DND-41 (cell line): ENCODE measurements at places on chromosomes 5 and 9.

GRCh38 chr5:118195211-118195610, 793.1 kb downstream of the DTWD2 start:
- DNase-seq: no peak

GRCh38 chr9:76454311-76454710, 4.7 kb upstream of the GCNT1 start:
- peak; percentile 4 for DNase-seq

- DNase-seq: no peak
Measured at GRCh38 chr5:141529873-141530272, 41.0 kb downstream of the PCDHGC5 start.

GRCh38 chr5:76999451-76999850, 30.8 kb upstream of the AGGF1 start:
- DNase-seq: no peak

DNA sequence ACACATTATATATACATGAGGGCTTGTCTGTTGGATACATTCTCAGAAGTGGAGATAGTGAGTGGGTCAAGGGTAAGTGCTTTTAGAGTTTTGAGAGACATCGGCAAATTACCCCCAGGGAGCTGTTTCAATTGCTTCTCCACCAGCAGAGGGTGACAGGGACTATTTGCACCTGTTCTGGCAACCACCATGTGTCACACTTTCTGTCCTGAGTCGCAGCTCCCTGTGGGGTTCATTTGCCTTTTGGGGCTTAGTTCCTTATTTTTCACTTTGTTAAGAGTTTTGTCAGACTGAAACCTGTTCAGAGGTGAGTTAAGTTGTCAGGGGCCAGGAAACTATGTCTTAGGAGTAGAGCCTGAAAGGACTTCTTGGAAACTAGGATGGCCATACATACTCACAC, 20.1 kb upstream of the SLC36A1 start:
- no peak for DNase-seq

DNA sequence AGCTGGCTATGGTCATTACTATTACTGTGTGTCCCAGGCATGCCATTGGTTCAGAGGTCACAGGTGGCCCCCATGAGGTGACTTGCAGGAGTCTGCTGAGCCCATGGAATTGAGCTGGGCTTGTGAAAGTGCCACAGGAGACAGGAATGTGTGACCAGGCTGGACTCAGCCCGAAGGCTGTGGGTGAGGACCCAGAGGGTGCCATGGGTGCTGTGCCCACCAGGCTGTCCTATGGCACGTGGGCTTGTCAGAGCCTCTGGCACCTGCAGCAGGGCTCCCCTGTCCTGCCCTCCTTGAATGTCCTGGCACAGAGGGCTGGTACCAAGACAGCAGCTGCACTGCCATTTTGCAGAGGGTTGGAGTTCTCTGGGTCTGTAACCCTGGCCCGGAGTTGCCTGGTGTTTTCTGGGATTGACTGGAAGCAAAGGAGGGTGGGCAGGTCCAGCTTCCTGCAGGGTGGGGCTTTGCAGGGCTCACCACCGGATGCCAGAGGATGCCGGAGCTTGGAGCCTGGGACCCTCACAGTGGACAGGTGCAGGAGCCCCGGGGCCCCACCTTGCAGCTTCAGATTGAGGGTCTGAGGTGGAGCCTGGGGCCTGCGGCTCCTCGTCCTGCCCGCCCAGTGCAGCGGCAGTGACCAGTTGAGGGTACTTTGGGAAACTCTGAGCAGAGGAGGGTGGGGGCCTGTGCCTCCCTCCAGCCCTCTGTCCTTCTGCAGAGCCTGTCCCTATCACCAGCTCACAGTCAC, 14.2 kb downstream of the COL5A1 start:
- no peak for DNase-seq

- DNase-seq: no peak
Measured at GRCh38 chr5:168227973-168228615, 63.4 kb upstream of the WWC1 start.
